ENCODE measurements at places on chromosomes 12 and 14.

DNA sequence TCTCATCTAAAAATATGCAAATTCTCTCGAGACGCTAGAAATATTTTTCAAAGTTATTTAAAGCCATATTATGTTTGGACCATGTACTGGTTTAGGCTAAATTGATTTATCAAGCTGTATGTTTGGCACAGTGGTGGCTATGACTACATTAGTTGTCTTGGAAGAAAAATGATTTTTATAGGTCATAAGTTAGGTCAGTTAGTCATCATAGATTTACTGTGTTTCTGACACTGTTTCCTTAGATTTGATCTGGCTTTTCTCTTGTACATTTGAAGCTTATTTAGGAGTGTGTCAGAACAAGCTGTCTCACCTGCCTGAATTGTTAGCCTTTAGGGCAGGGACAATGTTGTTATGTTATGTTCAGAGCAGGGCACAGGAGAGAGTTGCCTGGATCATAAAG is 161.1 kb upstream of the FBXO33 start:
- DNase-seq: no peak

DNA sequence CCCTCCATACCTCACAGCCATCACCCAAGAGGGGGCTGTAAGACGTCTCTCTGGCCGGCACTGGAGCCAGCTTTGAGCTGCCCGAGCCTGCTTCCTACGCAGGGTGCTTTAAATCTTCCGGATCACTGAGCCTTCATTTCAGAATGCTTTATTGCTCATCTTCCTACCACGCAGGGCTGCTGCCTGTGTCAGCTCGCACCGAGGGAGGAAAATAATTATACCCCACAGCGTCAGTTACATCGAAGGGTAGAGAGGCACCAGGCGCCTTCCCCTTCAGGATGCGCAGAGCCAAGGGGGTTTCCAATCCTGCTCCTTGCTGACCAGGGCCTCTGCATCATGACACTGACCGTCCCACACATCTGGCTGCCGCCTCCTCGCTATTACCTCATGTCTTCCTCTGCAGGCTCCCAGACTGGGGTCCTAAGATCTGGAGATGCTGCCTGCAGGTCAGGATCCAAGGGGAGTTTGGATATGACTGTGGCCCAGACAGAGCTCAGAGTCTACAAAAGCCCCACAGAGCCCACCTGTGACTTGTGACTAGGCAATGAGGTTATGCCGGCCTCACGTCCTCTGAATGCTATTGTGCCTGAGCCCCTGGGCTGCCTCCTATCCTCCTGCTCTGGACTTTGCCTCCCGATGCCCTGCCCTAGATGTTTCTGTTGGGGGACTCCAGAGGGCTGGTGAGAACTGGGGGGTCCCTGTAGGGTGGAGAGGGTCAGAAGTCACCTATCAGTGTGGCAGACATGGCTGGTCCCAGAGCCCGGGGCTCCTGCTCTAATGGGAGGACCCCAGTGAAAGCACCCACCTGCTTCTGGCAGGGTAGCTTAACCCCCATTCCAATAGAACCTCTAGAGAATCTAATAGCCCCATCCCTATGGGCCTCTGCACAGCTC is 220.3 kb upstream of the RTL1 start:
- DNase-seq: no peak

- DNase-seq: no peak
These were observed 138.4 kb downstream of the STXBP6 start for GRCh38 chr14:24911324-24912109.

DNA sequence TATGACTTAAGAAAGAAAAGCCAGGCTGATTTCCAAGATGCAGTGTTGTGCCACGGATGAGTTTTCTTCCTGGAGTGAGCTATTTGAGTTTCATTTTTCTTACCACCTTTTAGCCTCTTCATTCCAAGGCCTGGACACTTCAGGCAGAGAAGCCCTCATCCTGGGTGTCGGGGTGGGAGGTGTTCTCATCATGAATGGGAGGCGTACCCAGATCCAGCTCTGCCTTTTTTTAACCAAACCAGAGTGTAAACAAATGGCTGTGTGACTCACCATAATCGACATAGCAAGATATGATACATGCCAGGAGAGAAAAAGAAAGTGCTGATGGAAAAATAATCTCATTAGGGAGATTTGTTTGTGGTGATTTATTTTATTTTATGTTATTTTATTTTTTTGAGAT is 79.9 kb downstream of the ARF6 start:
- DNase-seq: no peak

DNA sequence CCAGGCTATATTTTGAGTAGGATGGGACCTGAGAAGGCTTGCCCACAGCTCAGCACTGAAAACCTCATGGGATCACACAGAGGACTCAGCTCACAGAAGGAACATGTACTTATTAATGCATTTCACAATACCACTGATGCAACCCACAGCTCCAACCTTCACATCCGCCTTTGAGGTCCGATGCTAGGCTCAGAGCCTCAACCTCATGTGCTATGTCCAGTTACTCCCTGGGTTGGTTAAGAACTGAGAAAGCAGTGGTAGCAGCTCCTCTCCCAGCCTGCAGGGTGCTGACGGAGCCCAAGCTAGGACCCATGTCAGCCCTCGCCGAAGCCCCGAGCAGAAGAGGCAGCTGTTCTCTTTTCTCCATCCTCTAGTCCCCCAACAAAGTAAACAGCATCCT is 52.9 kb downstream of the SPTB start:
- no peak for DNase-seq

DNA sequence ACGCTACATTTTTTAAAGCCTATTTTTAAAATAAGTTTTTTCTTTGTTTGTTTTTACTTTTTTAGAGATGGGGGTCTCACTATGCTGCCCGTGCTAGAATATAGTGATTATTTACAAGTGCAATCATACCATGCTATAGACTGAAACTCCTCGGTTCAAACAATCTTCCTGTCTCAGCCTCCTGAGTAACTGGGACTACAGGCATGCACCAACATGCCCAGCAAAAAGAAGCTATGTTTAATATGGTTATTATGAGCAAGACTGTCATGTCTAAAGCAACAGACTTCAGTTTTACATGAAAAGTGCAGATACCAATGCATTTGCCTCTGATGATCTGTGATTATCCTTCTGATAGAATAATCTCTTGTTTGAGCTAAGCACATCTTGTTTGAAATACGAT is 45.6 kb upstream of the SGPP1 start:
- DNase-seq: no peak

DNA sequence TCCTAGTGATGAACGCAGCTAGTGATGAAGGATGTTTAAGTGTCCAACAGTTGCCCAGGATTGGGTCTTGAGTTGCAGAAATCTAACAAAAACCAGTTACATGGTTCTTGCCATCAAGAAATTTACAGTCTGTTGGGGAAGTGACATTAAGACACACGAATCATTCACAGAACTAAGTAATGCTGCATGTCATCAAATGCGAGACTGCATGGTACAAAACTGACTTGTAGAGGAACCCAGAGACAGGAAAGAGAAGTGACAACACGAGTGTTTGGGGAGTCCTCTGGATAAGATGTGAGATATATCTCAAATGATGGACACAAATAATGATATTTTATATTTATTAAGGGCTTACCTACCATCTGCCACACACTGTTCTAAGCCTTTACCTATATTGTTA is 6.1 kb upstream of the SYNE3 start:
- no peak for DNase-seq

- DNase-seq: no peak
These were observed 6.2 kb downstream of the SMIM41 start for GRCh38 chr12:52085682-52086180.

All from stimulated activated CD8-positive, alpha-beta memory T cell treated with anti-CD3 and anti-CD28 coated beads, Interleukin-7, amount 100 ng/mL, for 24 hours (primary cell).